Activated naive CD4-positive, alpha-beta T cell treated with anti-CD3 and anti-CD28 coated beads, Interleukin-2, amount 50 U/mL, for 72 hours (primary cell): ENCODE measurements at places on chromosomes 7 and 10. TPM values are rescaled to one million over a fixed set of nuclear protein-coding genes. Genes with fewer than 3 reads are reported as not detected.

The WDR86 gene
- not detected for total RNA-seq

The OR2A5 gene
- not detected for total RNA-seq

The LRRC17 gene
- not detected for total RNA-seq

The CALML5 gene
- total RNA-seq: not detected

The ZPBP gene
- not detected for total RNA-seq
